ENCODE measurements at places on chromosomes 2 and 18. TPM values are rescaled to one million over a fixed set of nuclear protein-coding genes. Genes with fewer than 3 reads are reported as not detected.

Gene SCG2
- total RNA-seq, result not detected

Gene RAB17
- 3.6 TPM for total RNA-seq

Gene PSMA8
- not detected for total RNA-seq

Gene ALK
- 56.4 TPM for total RNA-seq

Gene TGFBRAP1
- 19.5 TPM for total RNA-seq

Gene DYNAP
- not detected for total RNA-seq

Gene NCKAP5
- not detected for total RNA-seq

Gene ATRAID
- total RNA-seq, result 172 TPM

Gene GALNT3
- total RNA-seq, result not detected

Gene RBFA
- 24.0 TPM for total RNA-seq

Gene PAX8
- 1.3 TPM for total RNA-seq

Gene LBH
- total RNA-seq, result 140 TPM

Gene MAPK4
- total RNA-seq, result not detected

Gene SCN2A
- total RNA-seq, result not detected

Gene ATP6V1B1
- 1.6 TPM for total RNA-seq

Gene IMPA2
- total RNA-seq, result 35.8 TPM

Gene FEV
- total RNA-seq, result not detected

Gene BOK
- 7.3 TPM for total RNA-seq

Gene ERMN
- total RNA-seq, result not detected

Gene LYG2
- 0.30 TPM for total RNA-seq

Gene GCG
- not detected for total RNA-seq

Gene PTPRN
- total RNA-seq, result not detected

Gene DNAJC10
- 58.0 TPM for total RNA-seq

Gene FBXO48
- total RNA-seq, result 1.8 TPM

Gene GBX2
- total RNA-seq, result 18.4 TPM

Gene SP5
- total RNA-seq, result 0.10 TPM

Gene M1AP
- not detected for total RNA-seq

Gene MIB1
- 35.0 TPM for total RNA-seq

Gene CFAP210
- not detected for total RNA-seq

Gene EMX1
- total RNA-seq, result not detected

Gene CTDSP1
- total RNA-seq, result 69.9 TPM

Gene AGXT
- total RNA-seq, result 1.3 TPM

Gene STEAP3
- total RNA-seq, result 2.2 TPM

Gene TUBA3D
- not detected for total RNA-seq

Gene POU3F3
- total RNA-seq, result 2.3 TPM

Gene KRTCAP3
- total RNA-seq, result 1.2 TPM

Gene PLGLB1
- total RNA-seq, result 0.81 TPM

Gene MC5R
- not detected for total RNA-seq

Gene SRD5A2
- not detected for total RNA-seq

Gene CRYGA
- total RNA-seq, result not detected

Gene LONRF2
- total RNA-seq, result not detected

Gene FHOD3
- total RNA-seq, result 0.15 TPM

Gene VWA3B
- total RNA-seq, result not detected

Gene SLC38A11
- 0.18 TPM for total RNA-seq

Gene LTBP1
- total RNA-seq, result 63.1 TPM

Gene COL4A3
- 0.34 TPM for total RNA-seq

Gene ANKRD62
- total RNA-seq, result not detected

Gene CHRNA1
- total RNA-seq, result 371 TPM

Gene RNPEPL1
- total RNA-seq, result 6.0 TPM

Gene TPRKB
- total RNA-seq, result 161 TPM

Gene TGFA
- total RNA-seq, result 8.9 TPM

Gene LHCGR
- total RNA-seq, result not detected

Gene INPP4A
- total RNA-seq, result 25.0 TPM

Gene STK25
- total RNA-seq, result 171 TPM

Gene EHD3
- not detected for total RNA-seq

Gene MRO
- total RNA-seq, result 0.03 TPM
